ENCODE measurements at places on chromosomes 7 and 10.

DNA sequence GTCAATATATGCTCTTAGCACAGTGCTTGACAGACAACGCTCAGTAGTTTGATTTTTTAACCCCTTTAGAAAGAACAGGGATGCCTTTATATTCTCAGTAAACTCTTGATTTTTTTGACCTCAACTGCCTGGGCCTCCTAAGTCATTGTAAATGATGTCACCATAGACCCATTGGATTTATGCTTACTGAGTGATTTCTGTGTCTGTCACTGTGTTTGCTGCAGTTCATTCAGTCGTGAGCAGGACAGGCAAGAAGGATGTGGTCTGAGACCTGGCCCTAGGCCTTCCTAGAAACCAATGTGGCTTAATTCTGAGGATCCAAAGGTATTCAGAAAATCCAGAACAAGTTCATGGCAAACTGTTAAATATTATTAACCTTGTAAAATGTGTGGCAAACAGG is 868.1 kb downstream of the XPNPEP1 start:
- DNase-seq = no peak

DNA sequence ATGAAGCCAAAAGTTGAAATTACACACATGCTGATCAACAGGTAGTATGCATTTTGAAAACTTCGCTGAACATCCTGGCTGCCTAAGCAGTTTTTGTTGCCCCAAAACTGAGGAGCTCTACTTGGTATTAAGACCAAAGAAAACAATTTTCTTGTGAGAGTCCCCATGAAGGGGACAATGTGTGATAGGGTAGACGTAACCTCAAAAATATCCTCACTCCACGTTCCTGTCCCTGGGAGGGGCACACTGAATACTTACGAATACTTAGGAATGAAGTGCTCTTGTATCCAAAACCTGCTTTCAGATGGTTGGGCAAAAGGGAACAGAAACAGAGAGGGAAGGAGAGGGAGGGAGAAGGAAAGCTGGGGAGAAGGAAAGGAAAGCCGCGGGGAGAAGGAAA is 24.7 kb downstream of the CCDC6 start:
- DNase-seq = no peak

DNA sequence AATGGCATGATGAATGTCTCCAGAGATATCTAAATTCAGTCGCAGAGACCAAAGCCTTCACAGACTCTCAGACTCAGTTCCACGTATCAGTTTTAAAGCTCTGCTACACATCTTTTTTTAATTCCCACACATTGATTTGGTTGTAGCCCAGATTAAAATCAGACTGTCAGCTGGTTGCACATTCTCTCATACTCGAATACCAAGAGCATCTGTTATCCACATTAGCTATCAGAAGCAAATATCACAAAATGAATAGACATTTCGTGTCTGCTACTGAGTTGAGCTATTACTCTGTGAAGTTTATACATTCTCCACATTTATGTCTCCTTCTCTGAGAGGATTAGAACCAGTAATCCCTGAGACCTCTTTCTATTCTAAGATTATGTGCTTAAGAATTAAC is 229.2 kb downstream of the GPAM start:
- DNase-seq = no peak

GRCh38 chr7:92797284-92797683 is 39.1 kb downstream of the CDK6 start:
- no peak for DNase-seq

GRCh38 chr7:73623798-73624668 is at the start of gene MLXIPL:
Gene MLXIPL, minus strand, starts transcription at chr7:73624522. Its CDS starts 30 bp downstream, at chr7:73624492.
- DNase-seq = peak; percentile 14

DNA sequence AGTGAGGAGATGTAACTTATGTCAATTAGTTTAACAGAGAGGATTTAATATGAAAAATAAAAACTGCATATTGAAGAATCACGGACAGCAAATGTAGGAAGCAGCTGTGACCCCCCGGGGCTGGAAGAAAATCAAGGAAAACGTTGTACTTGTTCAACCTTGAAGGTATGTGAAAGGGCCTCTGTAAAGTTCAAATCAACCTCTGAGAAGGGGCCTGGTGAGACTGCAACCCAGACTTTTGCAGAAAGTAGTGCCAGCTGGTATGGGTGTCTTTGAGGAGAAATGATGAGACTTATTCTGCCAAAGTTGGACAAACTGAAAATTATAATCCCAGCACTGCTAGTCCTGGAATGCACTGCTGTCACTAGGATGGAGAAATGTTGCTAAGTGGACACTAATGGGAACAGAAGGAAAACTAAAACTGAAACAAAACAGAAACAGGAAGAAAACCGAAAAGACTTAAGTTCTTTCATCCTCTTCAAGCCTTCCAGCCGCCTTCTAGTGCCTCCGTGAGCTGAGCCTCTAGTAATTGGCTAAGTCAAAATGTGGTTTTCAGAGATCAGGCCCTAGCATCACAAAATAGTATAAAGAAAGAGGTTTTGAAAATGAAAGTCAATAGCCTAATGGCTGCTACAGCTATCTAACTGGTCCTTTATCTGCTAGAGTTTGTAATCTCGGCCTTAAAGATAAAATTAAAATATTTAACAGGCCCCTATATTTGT is 253.7 kb upstream of the SORCS1 start:
- no peak for DNase-seq

DNA sequence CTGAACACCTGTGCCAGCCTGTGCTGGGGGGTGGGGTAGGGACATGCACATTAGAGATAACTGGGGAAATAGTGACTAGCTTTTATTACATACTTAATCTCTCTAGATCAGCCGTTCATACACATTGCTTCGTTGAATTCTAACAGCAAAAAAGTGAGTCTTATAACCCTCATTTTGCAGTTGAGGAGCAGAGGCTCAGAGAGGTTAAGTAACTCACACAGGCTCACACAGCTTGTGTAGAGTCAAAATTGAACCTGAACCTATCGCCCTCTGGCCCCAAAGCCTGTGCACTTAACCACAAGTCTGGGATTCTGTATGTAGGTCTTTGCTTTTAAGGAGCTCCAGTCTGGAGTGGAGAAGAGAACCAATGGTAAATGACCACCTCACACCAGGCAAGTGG is 59.9 kb downstream of the CDH23 start:
- no peak for DNase-seq

DNA sequence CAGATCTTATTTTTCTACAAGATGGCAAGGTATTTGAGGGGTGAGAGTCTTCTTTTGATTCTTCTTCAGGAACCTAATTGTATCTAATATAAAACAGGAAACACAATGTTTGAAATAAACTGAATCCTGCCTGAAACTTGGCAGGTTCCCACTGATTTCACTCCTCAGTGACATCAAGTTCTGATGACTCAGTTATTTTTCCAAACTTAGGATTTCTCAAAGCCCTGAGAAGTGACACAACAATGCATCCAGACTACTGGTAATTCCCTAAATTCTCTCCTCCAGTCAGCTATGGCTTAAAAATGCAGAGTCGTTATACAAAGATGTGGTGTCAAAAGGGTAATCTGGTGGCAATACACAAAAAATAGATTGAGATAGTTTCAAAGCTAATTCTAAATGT is 80.9 kb downstream of the ABLIM1 start:
- DNase-seq = peak; percentile 46

DNA sequence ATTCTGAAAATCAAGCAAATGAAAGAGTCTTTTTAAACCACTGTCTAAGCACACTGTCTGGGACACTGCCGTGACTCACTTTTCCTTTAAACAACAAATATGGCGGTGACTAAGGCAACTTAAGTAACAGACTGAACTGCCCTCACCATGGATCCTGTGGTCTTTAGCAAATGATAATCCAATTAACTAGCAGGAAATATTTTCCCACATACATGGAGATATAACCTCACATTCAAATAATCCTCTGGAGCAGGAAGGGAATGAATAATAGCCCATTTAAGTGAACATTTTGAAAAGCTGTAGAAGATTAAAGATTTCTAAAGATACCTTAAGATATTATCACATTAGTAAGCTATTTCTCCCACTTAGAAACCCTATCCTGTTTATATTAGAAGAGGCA is 40.3 kb upstream of the LRRC17 start:
- DNase-seq = peak; percentile 99

All from retinal pigment epithelial cell (primary cell).